Sigmoid colon (tissue), 7 donors: ENCODE measurements at places on chromosomes 1 and 21. TPM values are rescaled to one million over a fixed set of nuclear protein-coding genes. Genes with fewer than 3 reads are reported as not detected.

FCMR gene
- 1.5 TPM for total RNA-seq

RGS1 gene
- total RNA-seq = 153 TPM

- DNase-seq = no peak
These were observed 11.8 kb downstream of the NOS1AP start for GRCh38 chr1:162081316-162081715.

CD5L gene
- total RNA-seq = not detected

SPRR5 gene
- total RNA-seq = not detected

RYR2 gene
- 10.7 TPM for total RNA-seq

- no peak for DNase-seq
These were observed 86.5 kb upstream of the WARS2 start for GRCh38 chr1:119226913-119227312.

- no peak for DNase-seq
These were observed 26.6 kb downstream of the RGS21 start for GRCh38 chr1:192343344-192343743.

- no peak for DNase-seq
These were observed 52.7 kb downstream of the ZBTB17 start for GRCh38 chr1:15923241-15923640.

TMEM200B gene
- total RNA-seq = 24.6 TPM

- DNase-seq = no peak
These were observed 110.8 kb downstream of the PSMG1 start for GRCh38 chr21:39072468-39072867.

- peak; percentile 63 for DNase-seq
These were observed 148.6 kb downstream of the HUNK start for GRCh38 chr21:32021319-32021994.

GRCh38 chr1:41286486-41286885 lies 44.4 kb upstream of the SCMH1 start:
- DNase-seq = no peak
